Metanephros (tissue), 2 donors: ENCODE measurements at places on chromosomes 11 and 22. TPM values are rescaled to one million over a fixed set of nuclear protein-coding genes. Genes with fewer than 3 reads are reported as not detected.

The NPAS4 gene
- 3.1 TPM for total RNA-seq

The ADAMTS15 gene
- 98.2 TPM for total RNA-seq

The SLN gene
- 441 TPM for total RNA-seq

The OR4D9 gene
- not detected for total RNA-seq

The RIMBP3B gene
- total RNA-seq: 0.12 TPM

The ZNF280B gene
- 2.0 TPM for total RNA-seq

The TSSK2 gene
- not detected for total RNA-seq

The CDC42EP1 gene
- 40.2 TPM for total RNA-seq

The APOA1 gene
- 29.8 TPM for total RNA-seq

The TH gene
- 1.3 TPM for total RNA-seq

The DCHS1 gene
- total RNA-seq: 73.7 TPM

The ACR gene
- total RNA-seq: 0.18 TPM

The RAB3IL1 gene
- 22.1 TPM for total RNA-seq

The GALR3 gene
- total RNA-seq: 0.23 TPM

The RASD2 gene
- 1.2 TPM for total RNA-seq

The C1QTNF4 gene
- 9.6 TPM for total RNA-seq

The GAS2 gene
- total RNA-seq: 13.0 TPM

The GUCY1A2 gene
- total RNA-seq: 8.2 TPM

The KDELR3 gene
- 10.0 TPM for total RNA-seq

The APOA5 gene
- not detected for total RNA-seq

The FRMD8 gene
- total RNA-seq: 27.0 TPM

The PNPLA3 gene
- total RNA-seq: 1.3 TPM

The GANAB gene
- total RNA-seq: 253 TPM

The LAMTOR1 gene
- total RNA-seq: 85.5 TPM

The OR9G4 gene
- not detected for total RNA-seq

The PLA2G3 gene
- not detected for total RNA-seq

The HOATZ gene
- total RNA-seq: not detected

The CXCR5 gene
- total RNA-seq: 0.06 TPM

The GAL3ST3 gene
- total RNA-seq: 12.8 TPM

The TMPRSS5 gene
- 1.5 TPM for total RNA-seq

The OR52K2 gene
- total RNA-seq: not detected

The KRTAP5-2 gene
- not detected for total RNA-seq

The UCP3 gene
- 1.2 TPM for total RNA-seq

The SMC1B gene
- total RNA-seq: not detected

The DEUP1 gene
- total RNA-seq: 0.29 TPM

The DERL3 gene
- total RNA-seq: 2.9 TPM

The RNF141 gene
- total RNA-seq: 30.9 TPM

The C22orf23 gene
- total RNA-seq: 0.64 TPM

The NAP1L4 gene
- total RNA-seq: 148 TPM

The C11orf91 gene
- total RNA-seq: not detected

The FGF4 gene
- total RNA-seq: not detected

The ACCS gene
- total RNA-seq: 49.2 TPM

The TEX12 gene
- 1.3 TPM for total RNA-seq

The CRY2 gene
- total RNA-seq: 47.9 TPM

The OR1S1 gene
- not detected for total RNA-seq
